ENCODE measurements at places on chromosomes 1 and 21.
A peak's percentile ranks its signal among the peaks of the same experiment; 100 is the strongest.

DNA sequence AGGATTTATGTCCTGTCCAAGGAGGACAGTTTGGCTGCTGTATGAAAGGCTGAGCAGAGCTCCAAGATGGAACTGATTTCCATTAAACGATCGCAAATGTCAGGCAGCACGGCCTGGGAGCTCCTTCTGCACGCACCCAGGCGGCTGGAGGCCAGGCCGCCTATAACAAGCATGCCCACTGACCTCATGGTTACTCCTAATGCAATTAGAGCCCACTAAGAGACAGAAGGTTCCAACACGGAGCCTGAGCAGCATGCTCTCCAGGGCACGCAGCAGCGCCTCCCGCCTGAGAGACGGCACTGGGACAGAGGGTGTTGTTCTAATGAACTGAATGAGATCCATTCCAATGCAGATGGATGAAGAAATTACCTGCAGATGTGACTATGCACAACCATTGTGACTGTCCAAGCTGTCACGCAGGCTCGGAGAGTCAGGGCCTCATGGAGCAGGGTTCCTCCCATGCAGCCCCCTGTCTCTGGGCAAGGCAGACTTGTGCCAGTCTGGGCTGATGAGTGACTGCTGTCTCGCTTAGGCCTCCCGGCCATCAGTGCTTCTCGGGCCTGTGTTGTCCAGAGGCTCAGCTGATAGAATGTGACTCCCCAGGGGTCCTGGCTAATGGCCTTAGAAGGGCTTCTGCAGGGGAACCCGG, 25.2 kb upstream of the CDCA8 start:
- no peak for DNase-seq

DNA sequence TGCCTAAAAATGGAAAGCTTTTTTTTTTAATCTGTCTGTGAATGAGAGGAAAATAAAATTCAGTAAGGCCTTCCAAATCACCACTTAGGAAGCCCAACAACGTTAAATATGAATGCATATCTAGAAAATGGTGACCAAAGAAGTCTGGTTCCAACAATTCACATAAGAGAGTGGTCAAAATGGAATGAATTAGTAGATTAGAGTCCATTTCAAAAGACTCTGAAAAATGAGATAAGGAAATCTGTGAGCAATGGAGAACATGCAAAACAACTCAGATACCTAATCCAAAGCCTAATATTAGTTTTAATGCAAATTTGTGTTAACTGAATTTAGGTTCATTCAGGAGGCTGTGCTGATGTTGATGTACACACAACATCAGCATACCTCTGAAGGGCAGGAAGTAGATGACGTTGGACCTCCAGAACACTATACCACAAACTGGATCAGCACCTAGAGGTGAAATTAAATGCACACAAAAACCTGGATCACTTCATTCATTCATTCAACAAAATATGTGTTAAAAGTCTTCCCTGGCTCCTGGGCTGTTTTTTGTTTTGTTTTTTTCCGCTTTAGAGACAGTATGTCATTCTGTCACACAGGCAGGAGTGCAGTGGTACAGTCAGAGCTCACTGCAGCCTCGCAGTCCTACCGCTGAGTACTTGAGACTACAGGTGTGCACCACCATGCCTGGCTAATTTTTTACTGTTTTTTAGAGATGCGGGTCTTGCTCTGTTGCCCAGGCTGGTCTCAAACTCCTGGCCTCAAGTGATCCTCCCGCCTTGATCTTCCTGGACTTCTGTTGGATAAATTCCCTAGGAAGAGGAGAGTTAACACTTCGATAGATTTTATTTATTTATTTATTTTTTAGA, 4.9 kb upstream of the BRWD1 start:
- no peak for DNase-seq

- DNase-seq = no peak
Measured at GRCh38 chr1:16318555-16318954, 33.7 kb downstream of the FBXO42 start.

GRCh38 chr1:229011022-229011421, 259.9 kb upstream of the RAB4A start:
- no peak for DNase-seq

- no peak for DNase-seq
Measured at GRCh38 chr1:235417086-235417697, 50.0 kb downstream of the TBCE start.

GRCh38 chr1:2240270-2241156, 12.4 kb downstream of the SKI start:
- DNase-seq = no peak

DNA sequence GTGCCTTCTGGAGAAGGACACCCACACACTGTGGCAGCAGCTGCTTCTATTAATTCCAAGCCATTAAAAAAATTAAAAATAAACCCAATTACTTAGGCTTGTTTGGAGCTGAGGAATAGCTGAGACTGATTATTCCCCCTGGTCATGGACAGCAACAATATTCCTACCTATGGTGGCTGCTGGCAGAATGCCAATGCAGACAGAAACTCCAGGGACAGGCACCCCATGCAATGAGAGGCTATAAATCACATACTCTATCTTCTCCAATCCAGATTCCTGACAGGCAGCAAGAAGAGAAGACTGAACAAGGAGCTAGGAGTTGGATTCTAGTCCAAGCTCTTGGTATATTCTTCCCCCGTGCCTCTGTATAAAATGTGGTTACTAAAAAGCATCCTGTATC, 275.4 kb upstream of the BEND5 start:
- DNase-seq = no peak

DNA sequence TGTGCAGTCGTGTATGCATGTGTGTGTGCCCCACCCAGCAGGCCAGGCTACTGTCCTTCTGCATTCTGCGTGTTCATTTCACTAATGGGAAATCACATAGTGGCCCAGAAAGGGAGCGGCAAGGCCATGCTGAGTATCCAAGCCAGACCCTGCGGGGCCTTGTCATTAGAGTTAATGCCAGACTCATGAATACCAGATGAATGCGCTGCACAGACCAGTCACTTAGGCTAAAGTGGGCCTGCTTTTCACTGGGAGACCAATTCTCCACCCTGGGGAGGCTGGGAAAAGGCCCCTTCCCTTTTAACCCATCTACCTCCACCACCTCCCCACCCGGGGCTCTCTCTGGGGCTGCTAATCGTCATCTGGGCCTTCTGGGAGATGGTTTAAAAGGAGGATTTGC, 17.0 kb upstream of the GRIK3 start:
- no peak for DNase-seq

- DNase-seq = no peak
Measured at GRCh38 chr1:74502858-74503257, 9.6 kb downstream of the LRRC53 start.

- no peak for DNase-seq
Measured at GRCh38 chr21:38819719-38820159, 14.0 kb downstream of the ETS2 start.

- no peak for DNase-seq
Measured at GRCh38 chr1:218742467-218743262, 397.5 kb downstream of the TGFB2 start.

- DNase-seq = no peak
Measured at GRCh38 chr1:219581766-219582165, 31.1 kb downstream of the ZC3H11B start.

DNA sequence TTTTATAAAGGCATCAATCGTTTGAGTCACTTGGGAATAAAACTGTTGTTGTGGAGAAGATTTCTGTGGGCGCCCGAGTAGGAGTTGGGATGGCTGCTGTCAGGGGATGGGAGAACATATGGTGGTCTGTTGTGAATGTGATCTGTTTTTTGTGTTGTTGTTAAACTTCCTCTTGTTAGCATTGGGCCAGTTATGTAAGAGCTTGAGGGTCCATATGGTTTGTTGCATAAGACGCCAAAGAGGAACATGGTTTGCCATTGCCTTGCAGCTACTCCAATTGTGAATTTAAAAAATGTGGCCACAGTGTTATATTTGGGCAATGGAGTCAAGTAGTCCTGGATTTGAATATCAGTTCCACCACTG, 136.1 kb upstream of the JUN start:
- DNase-seq = no peak

DNA sequence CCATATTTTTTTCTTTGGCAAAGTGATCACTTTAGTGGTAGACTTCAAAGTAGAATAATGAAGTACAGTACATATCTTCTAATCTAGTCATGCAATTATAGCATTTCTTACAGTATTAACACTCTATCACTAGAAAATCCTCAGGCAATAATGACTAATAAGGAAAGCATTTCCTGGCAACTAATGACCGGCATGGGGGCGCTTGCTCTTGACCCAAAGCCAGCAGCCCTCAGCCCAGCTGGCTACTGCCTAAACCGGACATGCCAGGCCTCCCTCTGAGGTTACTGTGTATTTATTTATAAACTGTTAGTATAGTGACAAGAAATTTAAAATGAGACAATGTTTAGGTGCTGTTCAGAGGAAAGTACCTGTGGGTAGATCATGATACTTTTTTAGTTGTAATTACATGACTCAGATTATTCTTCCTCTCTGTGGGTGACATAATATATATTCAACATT, 633.8 kb downstream of the PTPRC start:
- DNase-seq = peak; percentile 86

DNA sequence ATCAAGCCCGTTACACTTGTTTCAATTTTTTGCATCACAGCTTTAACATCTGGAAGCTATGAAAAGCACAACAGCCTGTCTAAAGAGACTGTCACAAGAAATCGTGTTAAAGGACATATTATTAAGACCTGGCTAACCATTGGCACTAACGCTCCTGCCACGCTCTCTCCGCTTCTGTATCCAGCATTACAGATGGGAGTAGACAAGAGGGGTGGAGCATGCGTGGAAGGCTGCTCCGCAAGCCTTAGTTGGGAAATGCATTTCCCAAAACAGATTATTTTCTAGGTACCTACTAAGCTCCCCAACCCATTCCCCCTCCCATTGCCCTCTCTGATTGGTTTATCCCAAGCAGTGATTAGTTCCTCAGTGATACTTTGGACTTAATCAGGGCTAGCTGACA, 72.4 kb downstream of the NTNG1 start:
- DNase-seq = no peak

- no peak for DNase-seq
Measured at GRCh38 chr1:31911994-31912780, 26.0 kb downstream of the PTP4A2 start.

GRCh38 chr1:85274969-85275453, 1.4 kb downstream of the BCL10 start:
- DNase-seq = no peak

GRCh38 chr1:201566933-201567801, 28.2 kb downstream of the NAV1 start:
- no peak for DNase-seq

DNA sequence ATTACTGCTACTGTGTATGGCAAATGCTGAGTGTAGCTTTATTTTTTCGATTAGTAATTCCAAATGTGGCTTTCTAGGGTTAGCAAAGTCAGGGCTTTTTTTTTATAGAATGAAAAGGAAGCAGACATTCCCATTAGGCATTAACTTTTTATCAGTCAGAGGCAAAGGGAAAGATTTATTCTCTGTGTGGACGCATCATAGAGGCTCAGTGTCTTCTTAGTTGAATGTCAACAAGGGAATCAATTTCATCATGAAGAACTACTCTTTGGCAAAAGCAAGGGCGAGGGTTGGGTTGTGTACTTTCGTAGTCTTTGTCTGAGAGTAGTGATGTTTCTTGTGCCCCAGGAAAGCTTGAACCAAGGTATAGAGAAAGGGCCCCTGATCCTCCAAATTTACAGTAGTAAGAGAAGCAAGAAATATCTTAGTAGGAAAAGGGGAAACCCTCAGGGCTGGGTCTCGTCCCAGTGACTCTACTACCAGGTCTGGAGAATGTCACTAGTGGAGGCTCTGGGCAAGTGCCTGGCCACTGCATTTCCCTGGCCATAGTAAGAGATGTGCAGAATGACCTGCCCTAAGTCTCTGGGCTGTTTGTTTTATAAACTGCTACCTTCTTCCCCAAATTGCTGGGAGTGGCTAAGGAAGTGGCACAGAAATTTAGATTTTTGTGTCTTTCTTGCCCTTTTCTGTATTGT, 30.0 kb upstream of the MACF1 start:
- DNase-seq = no peak

DNA sequence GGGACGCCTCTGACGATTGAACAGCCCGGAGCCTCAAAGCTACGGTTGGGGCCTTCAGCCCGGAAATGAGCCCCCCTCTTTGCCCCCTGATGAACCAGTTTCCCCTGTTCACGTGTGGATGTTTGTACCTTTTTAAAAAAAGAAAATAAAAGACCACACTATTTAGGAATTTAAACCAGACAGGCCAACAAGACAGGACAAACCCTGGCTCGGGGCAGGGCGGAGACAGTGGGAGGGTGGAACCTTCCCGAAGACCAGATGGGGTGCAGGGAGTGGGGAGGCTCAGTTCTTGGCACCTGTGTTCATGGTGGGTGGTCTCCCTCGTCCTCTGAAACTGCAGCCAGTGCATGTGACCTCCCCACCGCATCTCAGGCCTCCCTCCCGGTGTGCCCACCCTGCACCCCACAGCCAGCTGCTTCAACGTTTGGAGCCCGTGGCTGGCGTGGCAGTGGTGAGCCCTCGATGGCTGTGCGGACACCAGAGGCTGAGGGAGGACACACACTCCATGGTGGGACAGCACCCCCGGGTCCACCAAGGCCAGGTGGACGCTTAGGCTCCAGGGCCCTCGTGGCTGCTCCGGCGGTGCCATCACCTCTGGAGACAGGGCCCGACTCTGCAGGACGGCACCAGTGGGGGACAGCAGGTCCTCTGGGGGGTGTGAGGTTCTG, 45.6 kb downstream of the COL18A1 start:
- no peak for DNase-seq

DNA sequence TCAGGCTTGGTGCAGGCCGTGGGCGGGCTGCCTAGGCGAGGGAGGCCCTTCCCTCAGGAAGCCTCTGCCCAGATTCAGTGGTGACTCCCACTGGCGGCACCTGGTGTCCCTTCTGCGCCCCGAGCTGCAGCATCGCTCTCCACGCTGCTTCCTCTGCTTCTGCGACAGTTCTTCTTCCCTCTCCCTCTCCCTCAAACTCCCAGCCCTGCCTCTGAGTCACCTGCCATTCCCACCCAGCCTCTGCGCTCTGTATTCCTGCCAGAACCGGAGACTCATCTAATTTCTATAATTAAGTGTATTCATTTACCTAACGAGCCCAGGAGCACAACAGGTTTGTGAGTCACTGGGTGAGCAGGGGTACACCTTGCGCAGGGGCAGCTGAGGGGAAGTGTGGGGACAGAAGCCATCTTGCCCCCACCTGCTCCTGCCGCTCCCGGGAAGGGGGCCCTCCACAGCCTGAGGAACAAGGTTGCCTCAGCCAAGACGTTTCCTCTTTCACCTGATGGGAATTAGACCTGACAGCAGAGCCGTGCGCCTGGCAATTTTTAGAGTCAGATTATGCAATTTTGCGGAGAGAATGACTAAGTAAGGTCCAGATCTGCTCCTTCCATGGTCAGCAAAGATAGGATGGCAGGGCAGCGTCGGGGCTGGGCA, 19.4 kb downstream of the KCNC4 start:
- DNase-seq = no peak

- no peak for DNase-seq
Measured at GRCh38 chr1:4801192-4801924, 146.9 kb downstream of the AJAP1 start.
